Activated T-cell treated with anti-CD3 and anti-CD28 coated beads, Interleukin-2, amount 50 U/mL, for 72 hours (primary cell): ENCODE measurements at places on chromosomes 2 and 18. TPM values are rescaled to one million over a fixed set of nuclear protein-coding genes. Genes with fewer than 3 reads are reported as not detected.
A peak's percentile ranks its signal among the peaks of the same experiment; 100 is the strongest.

Gene TMEM198
- 5.3 TPM for total RNA-seq

Gene RRM2
- total RNA-seq = 233 TPM

Gene CTAGE1
- not detected for total RNA-seq

Gene CRYGD
- total RNA-seq = not detected

Gene DYNAP
- total RNA-seq = not detected

Gene DAW1
- total RNA-seq = not detected

Gene METTL4
- total RNA-seq = 28.3 TPM

Gene KCNS3
- total RNA-seq = not detected

Gene TDRD15
- not detected for total RNA-seq

Gene EVX2
- not detected for total RNA-seq

Gene CCDC148
- total RNA-seq = 0.14 TPM

Gene SERPINB4
- not detected for total RNA-seq

Gene HOXD8
- not detected for total RNA-seq

Gene GKN1
- total RNA-seq = not detected

Gene DSEL
- 0.23 TPM for total RNA-seq

Gene TRABD2A
- total RNA-seq = 39.4 TPM

Gene MREG
- total RNA-seq = 9.0 TPM

Gene MRO
- not detected for total RNA-seq

Gene FAM117B
- total RNA-seq = 11.4 TPM

Gene TUBB8B
- not detected for total RNA-seq

GRCh38 chr2:122831649-122832048 lies 1076.2 kb downstream of the TSN start:
- no peak for DNase-seq

- no peak for DNase-seq
Measured at GRCh38 chr2:41206004-41206403, 754.1 kb upstream of the SLC8A1 start.

DNA sequence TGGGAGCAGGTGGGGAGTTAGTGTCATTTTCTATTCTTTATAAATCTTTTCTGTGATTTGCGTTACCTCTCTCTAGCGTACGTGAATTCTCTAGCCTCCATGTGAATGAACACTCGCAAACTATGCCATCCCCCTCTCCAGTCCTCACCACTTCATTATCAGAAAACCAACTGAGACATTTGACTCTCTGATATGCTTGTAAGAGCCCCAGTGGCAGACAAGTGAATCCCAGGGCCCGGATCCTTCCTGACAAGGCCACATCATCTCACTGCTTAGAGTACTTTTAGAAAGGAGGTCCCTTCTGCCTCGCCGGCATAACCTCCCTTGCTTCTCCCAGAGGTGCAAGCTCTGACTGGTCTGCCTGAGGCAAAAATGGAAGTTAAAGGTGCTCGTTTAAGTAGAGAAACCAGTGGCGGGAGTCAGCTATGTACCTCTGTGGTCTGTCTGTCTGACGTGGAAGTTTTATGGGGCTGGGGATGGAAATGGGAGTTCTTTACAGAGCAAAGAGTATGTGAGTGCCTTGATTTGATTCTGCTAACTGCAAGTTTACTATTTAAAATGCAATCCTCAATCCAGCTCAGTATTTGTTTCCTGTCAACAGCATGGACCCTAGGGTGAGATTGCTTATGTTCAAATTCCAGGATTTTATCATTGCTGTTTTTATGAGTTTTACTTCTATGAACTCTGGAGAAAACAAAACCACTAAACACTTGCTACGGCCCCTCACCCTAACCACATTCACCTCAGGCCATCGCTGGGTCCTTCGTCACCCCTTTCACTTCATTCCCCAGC lies 114.9 kb upstream of the MSTN start:
- DNase-seq = no peak

GRCh38 chr2:46493971-46494250 lies 14.5 kb downstream of the TMEM247 start:
- no peak for DNase-seq

GRCh38 chr2:109525836-109526235 lies 87.9 kb downstream of the SEPTIN10 start:
- no peak for DNase-seq

DNA sequence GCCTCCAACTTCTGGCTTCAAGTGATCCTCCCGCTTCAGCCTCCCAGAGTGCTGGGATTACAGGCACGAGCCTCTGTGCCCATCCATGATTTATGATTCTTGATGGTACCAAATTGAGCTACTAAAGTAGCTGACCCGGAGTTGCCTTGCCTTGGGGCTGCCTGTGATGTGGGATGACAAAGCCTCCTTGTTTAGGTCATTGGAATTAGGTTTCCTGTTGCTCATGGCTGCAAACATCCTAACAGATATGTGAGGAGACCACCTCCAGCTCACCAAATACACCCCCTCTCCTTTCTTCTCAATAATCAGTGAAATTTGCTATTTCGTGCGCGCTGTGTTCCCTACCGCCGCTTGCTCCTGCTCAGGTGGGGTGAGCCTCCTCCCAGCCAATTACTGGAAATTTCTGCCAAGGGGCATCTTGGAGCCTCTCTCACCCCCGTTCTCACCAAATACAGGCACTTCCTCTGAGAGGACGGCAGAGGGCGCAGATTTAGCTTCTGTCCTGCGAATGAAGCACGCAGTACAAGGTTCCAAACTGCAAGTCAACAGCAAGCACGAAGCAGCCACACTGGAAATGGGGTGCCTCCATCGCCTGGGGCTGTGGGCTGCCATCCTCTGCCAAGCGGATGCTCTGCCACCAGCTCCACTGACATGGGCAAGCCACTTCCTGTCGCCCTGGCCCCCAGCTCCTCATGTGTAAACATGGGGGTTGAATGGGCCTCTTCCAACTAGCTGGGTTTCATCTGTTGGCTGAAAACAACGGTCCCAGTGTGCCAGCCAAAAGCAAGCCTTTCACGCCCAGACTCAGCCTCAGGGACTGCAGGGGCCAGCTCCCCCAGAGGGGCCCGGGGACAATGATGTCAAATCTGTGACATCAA lies 71.7 kb downstream of the NCAPH start:
- peak; percentile 77 for DNase-seq

DNA sequence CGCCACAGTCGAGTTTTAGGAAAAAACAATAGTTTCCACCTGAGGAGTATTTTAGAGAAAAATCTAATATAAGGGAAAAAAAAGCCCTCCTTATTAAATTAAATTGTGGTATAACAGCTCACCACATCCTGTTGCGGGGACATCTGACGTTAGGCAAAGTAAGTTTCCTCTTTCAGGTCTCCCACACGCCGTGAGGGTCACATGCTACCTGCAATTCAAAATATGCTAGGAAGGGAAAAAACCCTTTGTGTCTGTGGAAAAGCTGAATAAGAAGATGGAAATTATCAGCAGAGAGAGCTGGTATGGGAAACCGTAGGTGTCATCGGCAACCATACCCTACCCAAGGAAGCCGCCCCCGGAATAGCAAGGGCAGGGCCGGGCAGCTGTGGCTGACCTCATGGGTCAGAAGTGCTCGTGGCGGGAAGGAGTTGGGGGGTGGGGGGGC lies 128.0 kb downstream of the NFATC1 start:
- peak; percentile 83 for DNase-seq

DNA sequence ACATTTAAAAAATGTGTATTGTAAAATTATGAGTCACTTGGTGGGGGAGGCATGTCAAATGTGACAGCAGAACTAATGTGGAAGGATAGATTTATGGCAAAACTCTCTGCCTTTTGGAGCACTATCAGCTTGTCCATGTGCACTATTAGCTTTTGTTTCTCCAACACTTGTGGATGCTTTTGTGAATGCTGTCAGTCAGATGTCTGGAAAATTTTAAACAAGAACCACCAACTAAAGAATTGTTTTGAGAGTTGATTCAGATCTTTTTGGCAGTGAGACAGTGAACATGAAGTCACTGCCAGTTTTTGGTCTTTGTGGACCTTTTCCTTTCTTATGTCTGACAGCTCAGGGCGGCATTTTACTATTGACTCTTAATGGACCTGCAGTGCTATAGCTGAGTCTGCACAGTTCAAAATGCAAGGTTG lies 72.4 kb downstream of the KIAA1328 start:
- DNase-seq = no peak

GRCh38 chr2:182043021-182043420 lies 57.4 kb downstream of the PPP1R1C start:
- no peak for DNase-seq

GRCh38 chr2:86500325-86501083 lies 59.3 kb downstream of the KDM3A start:
- no peak for DNase-seq

GRCh38 chr2:34719206-34719605 lies 1120.1 kb upstream of the FAM98A start:
- DNase-seq = no peak

- no peak for DNase-seq
Measured at GRCh38 chr2:45649462-45649857, 2.0 kb upstream of the PRKCE start.

DNA sequence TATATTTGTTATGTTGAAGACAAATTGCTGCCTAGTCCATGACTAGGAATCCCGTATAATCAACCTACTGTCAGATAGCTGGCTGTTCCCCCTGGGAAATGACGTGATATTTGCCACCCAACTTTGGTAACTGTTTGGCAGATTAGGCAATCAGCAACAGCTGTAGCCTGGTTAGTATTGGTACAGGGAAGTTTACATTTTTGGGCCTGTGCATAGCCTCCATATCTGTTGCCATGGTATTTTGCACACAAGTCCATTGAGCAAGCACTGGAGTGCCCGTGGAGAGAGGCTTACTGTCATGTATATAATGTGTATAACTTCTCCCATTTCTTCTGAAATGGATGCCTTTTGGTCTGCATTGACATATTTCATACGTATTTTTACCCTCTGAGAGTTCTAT lies 27.7 kb downstream of the BIRC6 start:
- DNase-seq = no peak

- no peak for DNase-seq
Measured at GRCh38 chr2:39706312-39706711, 40.6 kb downstream of the TMEM178A start.

- DNase-seq = no peak
Measured at GRCh38 chr2:190443778-190444481, 35.8 kb downstream of the MFSD6 start.

DNA sequence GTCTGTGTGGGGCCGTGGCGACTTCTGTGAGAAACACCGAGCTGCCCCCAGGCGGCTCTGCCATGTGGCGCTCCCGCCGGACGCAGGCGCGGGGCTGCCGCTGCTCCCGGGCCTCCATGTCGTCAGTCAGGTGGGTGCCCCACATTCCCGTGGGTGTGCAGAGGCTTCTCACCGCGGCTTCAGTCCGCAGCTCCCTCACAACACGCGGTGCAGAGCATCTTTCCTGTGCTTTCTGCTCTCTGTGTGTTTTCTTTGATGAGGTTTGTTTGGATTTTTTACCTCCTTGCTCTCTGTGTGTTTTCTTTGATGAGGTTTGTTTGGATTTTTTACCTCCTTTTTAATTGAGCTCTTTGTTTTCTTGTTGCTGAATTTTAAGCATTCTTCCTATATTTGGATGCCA lies 13.0 kb downstream of the AQP12A start:
- DNase-seq = peak; percentile 40

- no peak for DNase-seq
Measured at GRCh38 chr2:215573496-215573895, 137.6 kb upstream of the FN1 start.

DNA sequence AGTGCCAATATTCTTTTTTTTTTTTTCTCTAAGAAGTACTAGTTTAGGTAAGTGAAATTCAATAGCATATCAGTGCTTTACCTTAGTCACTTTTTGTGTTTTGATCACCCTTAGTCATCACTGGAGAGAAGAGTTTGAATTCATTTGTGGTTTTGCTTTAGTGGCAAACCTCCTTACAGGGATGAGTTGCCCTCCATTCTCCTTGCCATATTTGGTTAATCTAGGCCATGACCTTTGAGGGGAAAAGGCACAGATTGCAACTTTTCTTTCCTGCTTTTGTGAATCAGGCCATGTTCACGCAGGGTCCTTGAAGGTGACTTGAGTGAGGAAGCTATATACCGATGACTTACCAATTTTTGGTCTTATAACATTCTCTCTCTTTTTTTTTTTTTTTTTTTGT lies 34.4 kb downstream of the PLEKHA3 start:
- peak; percentile 58 for DNase-seq

- no peak for DNase-seq
Measured at GRCh38 chr2:142094233-142094632, 36.6 kb downstream of the LRP1B start.

GRCh38 chr2:8520791-8521344 lies 161.0 kb upstream of the ID2 start:
- DNase-seq = peak; percentile 45

DNA sequence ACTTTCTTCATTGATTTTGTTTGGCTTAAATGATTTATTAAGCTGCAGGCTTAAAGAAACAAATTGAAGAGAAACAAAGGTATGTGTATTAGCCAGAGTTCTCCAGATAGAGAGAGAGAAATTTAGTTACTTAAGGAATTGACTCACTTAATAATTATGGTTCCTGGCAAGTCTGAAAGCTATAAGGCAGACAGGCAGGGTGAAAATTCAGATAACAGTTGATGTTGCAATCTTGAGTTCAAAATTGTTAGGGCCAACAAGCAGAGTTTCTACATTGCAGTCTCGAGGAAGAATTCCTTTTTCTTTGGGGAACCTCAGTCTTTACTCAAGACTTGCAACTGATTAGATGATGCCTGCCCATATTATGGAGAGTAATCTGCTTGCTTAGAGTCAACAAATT lies 593.5 kb downstream of the ADCYAP1 start:
- DNase-seq = no peak

- no peak for DNase-seq
Measured at GRCh38 chr18:13280070-13280795, 61.7 kb downstream of the LDLRAD4 start.

- no peak for DNase-seq
Measured at GRCh38 chr2:105671156-105671555, 73.6 kb upstream of the NCK2 start.

- DNase-seq = no peak
Measured at GRCh38 chr2:227653419-227653818, 13.2 kb upstream of the SCYGR5 start.

- DNase-seq = no peak
Measured at GRCh38 chr2:191797942-191798876, 48.7 kb downstream of the CAVIN2 start.

- no peak for DNase-seq
Measured at GRCh38 chr2:85369500-85369899, 14.9 kb downstream of the ELMOD3 start.

- no peak for DNase-seq
Measured at GRCh38 chr2:178202927-178203326, 8.6 kb downstream of the OSBPL6 start.

DNA sequence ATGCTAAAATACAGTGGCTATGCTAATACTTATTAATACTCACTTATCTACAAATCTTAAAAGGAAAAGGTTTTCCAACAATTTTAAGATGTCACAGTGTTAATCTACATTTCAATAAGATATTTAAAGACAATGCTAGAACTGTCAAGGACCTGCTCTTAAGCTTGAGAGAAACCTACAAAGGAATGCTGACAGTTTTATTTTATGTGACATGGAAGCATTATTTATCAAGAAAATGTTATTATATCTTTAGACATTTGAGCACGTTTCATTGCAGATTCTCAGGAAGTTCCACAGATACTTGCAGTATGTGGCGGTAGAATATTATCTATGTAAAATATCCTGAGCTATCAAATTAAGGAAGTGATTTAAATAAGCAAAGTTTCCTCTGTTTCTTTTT lies 1255.7 kb upstream of the ZEB2 start:
- no peak for DNase-seq
